Amniotic epithelial cell (primary cell): ENCODE measurements at places on chromosomes 13 and 19.

- no peak for DNase-seq
These were observed 462.0 kb upstream of the ZNF507 start for GRCh38 chr19:31883296-31883990.

DNA sequence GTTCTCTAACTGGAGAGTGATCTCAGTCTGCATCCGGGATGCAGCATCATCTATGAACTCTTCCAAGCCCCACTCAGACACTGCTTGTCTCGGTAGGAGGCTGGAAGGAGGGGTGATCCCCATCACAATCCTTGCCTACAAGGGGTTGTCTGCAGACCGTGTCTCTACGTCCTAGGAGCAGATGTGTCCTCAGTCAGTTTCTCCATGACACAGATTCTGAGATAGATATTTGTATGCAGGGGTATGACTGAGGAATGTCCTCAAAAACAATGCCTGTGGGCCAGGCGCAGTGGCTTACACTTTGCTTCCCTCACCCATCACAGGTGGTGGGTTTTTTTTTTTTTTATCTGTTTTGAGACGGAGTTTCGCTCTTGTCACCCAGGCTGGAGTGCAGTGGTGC is 871 bp downstream of the NCR1 start:
- DNase-seq = no peak

- DNase-seq = no peak
These were observed 3.8 kb downstream of the ERFL start for GRCh38 chr19:41924151-41925145.

DNA sequence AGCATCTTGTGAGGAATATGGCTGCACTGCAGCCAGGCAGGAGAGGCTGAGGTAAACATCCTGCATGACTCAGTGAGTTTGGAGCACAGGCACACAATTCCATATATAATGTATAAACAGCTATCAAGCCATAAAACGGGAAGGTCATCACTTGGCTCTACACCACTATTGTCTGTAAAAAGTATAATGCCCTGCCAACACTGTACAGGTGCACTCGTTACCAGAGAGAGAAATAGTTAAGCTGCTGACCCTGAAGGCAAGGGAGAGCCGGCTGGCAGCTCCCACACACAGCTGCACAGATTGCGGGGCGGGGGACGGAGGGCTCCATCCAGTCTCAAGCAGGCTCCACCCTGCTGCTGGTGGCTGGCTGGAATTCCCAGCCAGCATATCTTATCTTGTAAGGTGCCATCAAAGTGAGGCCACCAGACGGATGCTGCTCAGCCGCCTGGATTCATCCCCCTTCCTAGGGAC is 668.1 kb downstream of the SLITRK5 start:
- DNase-seq = no peak

GRCh38 chr13:23384111-23384510 is 49.4 kb downstream of the SACS start:
- DNase-seq = peak; percentile 34

- no peak for DNase-seq
These were observed 323.7 kb downstream of the MTUS2 start for GRCh38 chr13:29143847-29144246.

GRCh38 chr19:14978161-14978776 is 1.4 kb downstream of the SLC1A6 start:
- DNase-seq = no peak

DNA sequence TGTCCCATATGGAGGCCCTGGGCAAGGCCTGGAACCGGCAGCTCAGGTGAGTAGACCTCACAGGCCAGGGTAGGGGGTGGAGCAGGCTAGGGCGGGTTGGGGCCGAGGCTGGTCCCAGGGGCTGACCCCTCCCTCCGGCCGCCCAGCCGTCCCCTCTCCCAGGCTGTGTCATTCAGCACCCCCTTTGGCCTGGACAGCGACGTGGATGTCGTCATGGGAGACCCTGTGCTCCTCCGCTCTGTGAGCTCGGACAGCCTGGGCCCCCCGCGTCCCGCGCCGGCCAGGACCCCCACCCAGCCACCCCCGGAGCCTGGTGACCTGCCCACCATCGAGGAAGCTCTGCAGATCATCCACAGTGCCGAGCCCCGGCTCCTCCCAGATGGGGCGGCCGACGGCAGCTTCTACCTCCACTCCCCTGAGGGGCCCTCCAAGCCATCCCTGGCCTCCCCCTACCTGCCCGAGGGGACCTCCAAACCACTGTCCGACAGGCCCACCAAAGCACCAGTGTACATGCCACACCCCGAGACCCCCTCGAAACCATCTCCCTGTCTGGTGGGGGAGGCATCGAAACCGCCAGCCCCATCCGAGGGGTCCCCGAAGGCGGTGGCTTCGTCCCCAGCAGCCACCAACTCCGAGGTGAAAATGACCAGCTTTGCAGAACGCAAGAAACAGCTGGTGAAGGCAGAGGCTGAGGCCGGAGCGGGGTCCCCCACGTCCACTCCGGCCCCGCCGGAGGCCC is 16.0 kb downstream of the CAMSAP3 start:
- DNase-seq = no peak

DNA sequence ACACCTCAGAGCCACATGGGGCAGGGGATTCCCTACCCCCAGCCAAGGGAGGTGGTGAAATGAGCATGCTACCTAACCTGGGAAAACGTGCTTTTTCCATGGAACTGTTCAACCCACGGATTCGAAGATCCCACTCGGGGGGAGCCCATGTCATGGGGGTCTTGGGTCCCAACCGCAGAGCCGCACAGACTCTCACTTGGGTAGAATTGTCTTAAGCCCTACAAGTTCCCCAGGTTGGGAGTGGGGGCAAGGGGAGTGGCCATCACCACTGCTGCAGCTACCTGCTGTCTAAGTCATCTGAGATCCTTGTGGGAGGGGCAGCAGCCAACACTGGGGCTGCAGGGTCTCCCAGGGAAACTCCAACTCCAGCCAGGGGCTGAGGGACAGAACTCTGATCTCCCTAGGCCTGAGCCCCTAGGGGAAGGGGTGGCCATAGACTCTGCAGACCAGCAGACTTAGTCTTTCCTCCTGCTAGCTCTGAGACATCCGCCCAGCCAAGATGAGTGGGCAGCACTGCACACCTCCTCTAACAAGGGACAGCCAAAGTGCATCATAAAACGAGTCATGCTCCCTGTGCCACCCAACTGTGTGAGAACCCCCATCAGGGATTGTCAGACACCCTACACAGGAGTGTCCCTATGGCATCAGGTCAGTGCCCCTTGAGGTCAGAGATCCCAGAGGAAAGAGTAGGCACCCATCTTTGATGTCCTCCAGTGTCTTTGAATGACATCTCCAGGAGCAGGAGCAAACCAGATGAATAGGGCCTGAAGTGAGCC is 610.4 kb upstream of the SLITRK6 start:
- DNase-seq = no peak

GRCh38 chr19:6632002-6632621 is 37.8 kb downstream of the TNFSF14 start:
- peak; percentile 64 for DNase-seq

DNA sequence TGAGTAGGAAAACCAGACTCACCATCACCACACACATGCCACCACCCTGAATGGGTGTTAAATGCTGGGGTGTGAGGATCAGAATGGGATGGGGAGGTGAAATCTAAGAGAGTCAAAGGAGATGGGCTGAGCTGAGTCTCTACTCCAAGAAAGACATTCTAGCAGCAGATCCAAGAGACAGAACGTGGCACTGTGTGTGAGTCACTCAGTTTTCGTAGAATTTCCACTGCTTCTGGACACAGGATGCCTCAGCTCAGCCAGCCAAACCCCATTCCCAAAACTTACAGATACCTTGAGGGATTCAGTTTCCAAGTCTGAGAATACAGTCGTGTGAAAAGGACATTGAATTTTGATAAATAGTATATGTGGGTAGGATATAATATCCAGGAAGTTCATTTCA is 7.3 kb upstream of the CYP2A7 start:
- no peak for DNase-seq

DNA sequence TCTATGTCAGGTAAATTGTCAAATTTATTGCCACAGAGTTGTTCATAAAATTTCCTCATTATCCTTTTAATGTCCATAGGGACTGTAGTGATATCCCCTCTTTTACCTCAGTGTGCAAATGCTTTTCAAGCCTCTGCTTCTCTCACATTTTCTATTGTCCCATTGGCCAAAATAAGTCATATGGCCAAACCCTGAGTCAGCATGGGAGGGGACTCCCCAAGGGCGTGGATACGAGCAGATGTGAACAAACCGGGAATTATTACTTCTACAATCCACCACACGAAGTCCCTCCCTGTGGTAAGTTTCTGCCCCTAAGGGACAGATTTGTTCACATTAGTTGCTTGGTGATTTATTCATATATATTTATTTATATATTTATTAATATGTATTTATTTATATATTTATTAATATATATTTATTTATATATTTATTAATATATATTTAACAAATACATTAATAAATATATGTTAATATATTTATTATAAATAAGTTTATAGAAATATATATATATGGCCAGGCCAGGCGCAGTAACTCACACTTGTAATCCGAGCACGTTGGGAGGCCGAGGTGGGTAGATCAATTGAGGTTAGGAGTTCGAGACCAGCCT is 20.1 kb upstream of the CAMSAP3 start:
- DNase-seq = peak; percentile 5

DNA sequence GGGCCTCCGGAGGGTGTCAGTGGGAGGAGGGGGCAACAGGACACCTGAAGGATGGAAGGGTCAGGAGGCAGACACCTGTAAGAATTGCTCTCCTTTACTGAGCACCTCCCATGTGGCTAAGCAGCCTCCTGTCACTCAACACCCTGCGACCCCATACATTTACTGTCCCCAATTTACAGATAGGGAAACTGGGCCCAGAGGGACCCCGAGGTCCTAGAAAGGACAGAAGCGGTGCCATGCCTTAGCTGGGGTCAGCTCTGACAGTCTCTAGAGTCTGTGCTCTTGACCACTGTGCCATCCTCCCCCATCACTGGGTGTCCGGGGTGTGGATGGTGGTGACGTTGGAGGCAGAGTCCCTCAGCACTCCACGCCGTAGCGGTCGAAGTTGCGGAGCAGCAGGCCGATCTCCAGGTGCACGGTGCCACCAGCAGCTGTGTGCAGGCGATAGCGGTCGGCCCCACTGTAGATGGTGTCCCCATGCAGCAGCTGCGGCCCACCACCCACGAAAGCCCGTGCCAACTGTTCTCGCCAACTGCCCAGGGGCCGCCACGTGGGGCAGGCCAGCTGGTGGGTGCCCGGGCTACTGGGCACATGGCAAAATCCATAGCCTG is 726 bp upstream of the TGFB1 start:
- DNase-seq = no peak

DNA sequence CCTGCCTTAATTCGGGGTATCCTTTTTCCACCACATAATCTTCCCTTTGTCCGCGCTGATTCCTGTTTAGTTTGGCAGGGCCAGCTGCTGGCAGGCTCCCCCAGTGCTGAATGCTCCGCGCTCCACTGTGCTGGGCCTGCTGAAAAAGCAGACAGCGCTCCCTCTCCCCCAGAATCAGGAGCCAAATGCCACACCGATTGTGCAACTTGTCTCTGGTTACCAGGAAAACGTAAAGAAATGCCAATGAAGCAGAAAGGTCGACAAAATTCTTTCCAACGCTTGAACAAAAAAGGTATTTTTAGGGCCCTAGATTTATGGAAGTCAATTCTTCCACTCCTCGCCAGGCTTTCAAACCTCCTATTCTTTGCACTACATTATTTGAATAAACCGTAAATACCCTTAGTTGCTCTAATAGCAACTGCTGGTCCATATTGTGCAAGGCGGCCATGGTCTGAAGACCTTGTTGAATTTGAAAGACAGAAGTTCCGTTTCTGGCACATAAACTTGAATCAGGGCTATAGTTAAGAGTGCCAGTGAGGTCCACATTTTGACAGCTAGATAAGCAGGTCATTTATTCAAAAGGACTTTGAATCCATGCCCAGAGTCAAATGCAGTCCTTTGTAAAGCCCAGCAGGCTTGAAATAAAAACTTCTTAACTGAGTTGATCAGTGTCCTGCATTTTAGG is 206.7 kb upstream of the RFC3 start:
- DNase-seq = peak; percentile 51

GRCh38 chr19:17335575-17335974 is 920 bp upstream of the ANO8 start:
- no peak for DNase-seq

DNA sequence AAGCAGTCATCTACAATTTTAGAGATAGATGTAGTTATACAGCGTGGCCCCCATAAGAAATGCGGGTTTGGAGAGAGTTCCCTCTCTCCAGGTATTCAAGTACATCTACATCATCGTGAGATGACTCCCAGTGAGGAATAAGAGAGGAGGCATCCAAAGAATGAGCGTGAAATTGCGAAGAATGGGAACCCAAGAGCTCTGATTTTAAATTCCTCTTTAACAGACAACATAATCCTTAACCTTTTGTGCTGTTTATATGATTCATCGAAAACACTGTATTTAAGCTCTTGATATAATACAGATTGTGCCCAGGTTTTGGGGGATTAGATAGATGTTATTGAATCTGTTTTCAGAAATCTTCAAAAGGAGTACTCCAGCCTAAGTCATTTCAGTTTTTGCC is 161.5 kb downstream of the COG6 start:
- DNase-seq = peak; percentile 84

GRCh38 chr13:112583592-112584277 is 4.2 kb downstream of the TUBGCP3 start:
- no peak for DNase-seq
